CD14-positive monocyte (primary cell): ENCODE measurements at places on chromosomes 6 and 20. TPM values are rescaled to one million over a fixed set of nuclear protein-coding genes. Genes with fewer than 3 reads are reported as not detected.

DNA sequence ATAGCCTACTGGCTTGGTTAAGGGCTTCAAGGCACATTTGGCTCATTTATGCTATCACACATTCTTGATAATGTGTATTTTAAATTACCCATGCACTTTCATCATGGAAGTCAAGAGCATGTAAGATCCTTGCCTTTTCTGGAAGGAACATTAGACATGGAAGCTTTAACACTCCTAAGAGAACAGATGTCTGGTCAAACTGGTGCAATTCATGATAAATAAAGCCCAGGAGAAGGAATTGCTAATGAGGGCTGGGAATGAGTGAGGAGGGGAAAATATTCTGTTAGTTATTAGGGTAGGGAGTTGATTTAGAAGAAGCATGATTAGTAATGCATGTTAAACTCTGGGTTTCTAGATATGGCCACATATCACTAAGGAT is 688.6 kb upstream of the CITED2 start:
- no peak for DNase-seq

GRCh38 chr6:109695468-109695867 is 4.4 kb downstream of the FIG4 start:
- no peak for DNase-seq

LTB gene
- 25.5 TPM for polyA plus RNA-seq

DNA sequence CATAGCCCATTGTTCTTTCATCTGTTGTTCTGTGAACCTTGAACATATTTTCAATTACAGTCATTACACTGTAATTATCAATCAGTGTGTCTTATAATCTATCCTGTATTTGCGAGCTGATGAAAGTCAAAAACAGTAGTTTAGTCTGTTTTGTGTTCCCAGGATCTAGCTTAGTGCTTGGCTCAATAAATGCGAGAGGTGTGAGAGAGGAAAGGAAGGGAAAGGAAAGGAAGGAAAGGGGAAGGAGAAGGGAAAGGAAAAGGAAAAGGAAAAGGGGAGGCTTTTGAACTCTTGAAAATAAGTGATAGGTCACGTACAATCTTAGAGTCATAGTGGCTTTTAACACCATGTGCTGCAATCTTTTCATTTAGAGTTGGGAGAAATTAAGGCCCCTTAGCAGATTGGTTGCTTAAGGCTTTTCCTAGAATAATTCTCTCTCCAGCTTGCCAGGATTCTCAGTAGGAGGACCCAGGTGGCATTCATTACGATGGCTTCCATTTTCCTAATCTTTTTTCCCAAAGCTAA is 433.8 kb upstream of the PLCB4 start:
- DNase-seq, result no peak
